ENCODE measurements at places on chromosomes 4 and X.

- no peak for DNase-seq
Measured at GRCh38 chr4:90528551-90528950, 401.4 kb downstream of the CCSER1 start.

DNA sequence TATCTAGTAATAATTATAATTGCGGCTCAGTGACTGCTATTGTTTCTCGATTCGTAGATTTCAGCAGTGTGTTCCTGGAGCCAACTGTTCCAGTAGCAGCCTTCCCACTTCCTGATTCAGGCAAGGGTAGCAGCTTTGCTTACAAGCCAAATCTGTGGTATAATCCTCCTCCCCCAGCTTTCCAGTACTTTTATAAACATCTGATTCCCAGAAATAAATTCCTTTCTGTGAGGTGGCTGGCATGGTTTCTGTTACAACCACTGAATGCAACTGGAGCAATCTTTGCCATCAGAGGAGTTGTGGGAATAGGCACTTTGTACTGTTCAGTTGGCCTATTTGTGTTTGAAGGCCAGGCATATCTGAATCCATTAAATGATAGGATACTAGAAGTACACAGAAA is 80.0 kb downstream of the GLRA3 start:
- no peak for DNase-seq

DNA sequence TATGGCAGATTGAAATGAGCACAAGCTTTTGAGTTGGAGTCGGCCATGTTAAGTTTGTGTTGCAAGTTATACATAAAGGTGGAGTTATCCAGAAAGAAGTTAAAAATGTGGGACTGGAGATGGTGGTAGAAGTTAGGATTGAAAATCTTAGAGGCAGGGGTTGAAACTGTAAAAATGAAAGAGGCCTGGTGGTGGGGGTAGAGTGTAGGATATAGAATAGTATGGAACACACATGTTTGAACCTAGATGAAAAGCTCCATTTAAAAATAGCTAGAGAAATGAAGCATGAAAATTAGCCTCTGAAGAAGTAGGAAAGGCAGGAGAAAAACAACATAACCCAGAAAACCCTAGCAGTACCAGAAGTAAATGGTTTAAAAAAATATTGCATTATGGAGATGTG is 131.8 kb upstream of the ENPEP start:
- DNase-seq = no peak

GRCh38 chrX:49019599-49020249 is 17.7 kb upstream of the GRIPAP1 start:
- DNase-seq = no peak

DNA sequence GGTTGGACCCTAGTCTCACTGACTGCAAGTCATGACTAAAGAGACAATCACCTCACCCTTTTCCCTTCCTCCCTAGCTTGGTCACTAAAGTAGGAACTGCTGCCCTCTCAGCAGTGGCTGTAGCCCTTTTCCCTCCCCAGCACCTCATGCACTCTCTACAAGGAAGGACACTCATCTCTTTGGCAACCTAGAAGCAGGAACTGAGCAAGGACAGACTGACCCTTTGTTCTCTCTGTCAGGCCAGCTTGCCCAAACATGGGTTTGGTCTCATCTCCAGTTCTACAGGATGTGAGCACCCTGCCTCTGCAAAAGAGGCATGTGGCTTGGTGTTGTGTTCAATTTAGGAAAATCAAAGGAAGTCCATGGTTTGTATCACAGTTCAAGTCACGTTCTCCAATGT is 15.8 kb downstream of the LEF1 start:
- no peak for DNase-seq

DNA sequence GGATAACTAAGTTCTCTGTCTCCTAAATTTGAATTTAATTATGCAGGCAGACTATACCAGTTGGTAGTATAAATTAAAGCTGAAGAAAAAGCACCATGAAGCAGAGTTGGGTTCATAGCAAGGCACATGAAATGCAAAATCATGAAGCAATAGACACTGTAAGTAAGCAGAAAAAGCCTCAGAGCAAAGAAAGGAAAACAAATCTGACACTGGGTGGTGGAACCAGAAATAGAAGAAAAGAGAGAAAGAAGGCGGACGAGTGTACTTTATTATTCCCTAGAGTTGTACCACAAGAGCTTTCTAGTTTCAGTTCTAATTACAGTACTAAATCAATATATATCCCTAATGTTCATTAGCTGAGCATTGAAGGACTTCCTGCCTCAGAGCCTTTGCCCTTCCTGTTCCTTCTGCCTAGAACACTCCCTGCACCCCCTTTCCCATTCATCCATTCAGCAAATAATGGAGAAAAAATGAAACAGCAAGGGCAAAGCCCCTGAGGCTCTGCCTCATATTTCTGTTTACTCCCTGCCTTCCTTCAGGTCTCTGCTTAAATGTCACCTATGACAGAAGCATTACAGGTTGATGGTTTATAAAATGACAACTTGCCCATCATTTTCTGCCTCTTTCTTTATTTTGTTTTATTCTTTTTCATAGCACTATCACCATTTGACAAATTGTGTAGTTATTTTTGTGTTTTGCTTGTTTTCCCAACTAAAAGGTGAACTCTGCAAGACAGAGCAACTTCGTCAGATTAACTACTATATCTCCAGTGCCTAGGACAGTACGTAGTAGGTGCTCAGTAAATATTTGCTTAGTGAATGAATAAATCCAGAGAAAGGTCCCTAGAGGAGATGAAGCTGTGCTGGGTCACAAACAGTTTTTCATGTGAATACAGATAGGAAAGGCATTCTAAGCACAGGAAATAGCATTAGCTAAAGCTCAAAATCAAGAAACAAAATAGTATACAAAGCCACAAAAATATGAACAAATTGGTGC is 154.0 kb upstream of the RASGEF1B start:
- DNase-seq = peak; percentile 16

- DNase-seq = no peak
Measured at GRCh38 chr4:2075171-2075986, 16.3 kb downstream of the NAT8L start.

GRCh38 chrX:34299451-34299967 is 167.4 kb upstream of the FAM47A start:
- no peak for DNase-seq

GRCh38 chr4:173217727-173218126 is 49.1 kb downstream of the GALNT7 start:
- DNase-seq = no peak

DNA sequence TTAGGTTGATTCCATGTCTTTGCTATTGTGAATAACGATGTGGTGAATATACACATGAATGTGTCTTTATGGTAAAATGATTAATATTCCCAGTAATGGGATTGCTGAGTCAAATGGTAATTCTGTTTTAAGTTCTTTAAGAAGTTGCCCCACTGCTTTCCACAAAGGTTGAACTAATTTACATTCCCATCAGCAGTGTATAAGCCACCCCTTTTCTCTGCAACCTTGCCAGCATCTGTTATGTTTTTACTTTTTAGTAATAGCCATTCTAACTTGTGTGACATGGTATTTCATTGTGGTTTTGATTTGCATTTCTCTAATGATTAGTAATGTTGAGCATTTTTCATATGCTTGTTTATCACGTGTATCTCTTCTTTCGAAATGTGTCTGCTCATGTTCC is 503.3 kb downstream of the PCDH18 start:
- DNase-seq = no peak

GRCh38 chrX:99798936-99799335 is 611.1 kb downstream of the PCDH19 start:
- no peak for DNase-seq

GRCh38 chrX:28591542-28591941 is 4.3 kb downstream of the IL1RAPL1 start:
- no peak for DNase-seq

- DNase-seq = no peak
Measured at GRCh38 chr4:33543941-33544450, 2700.3 kb downstream of the ARAP2 start.

- DNase-seq = no peak
Measured at GRCh38 chr4:95059663-95060062, 301.9 kb downstream of the BMPR1B start.

DNA sequence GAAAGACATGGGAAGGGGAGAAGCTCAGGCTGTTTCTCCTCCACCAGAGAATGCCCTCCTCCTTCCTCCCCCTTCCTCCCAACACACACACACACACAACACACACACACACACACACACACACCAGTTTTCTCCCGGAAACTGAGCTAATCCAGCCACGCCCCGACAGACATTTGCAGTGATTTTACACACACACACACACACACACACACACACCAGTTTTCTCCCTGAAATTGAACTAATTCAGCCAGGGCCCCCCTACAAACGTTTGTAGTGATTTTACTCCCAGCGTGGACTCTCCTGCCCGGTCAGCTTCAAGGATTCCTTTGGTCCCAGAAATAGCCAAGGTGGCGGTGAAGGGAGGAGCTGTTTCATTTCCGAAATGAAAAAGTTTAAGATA is 32.9 kb upstream of the STX18 start:
- peak; percentile 8 for DNase-seq

DNA sequence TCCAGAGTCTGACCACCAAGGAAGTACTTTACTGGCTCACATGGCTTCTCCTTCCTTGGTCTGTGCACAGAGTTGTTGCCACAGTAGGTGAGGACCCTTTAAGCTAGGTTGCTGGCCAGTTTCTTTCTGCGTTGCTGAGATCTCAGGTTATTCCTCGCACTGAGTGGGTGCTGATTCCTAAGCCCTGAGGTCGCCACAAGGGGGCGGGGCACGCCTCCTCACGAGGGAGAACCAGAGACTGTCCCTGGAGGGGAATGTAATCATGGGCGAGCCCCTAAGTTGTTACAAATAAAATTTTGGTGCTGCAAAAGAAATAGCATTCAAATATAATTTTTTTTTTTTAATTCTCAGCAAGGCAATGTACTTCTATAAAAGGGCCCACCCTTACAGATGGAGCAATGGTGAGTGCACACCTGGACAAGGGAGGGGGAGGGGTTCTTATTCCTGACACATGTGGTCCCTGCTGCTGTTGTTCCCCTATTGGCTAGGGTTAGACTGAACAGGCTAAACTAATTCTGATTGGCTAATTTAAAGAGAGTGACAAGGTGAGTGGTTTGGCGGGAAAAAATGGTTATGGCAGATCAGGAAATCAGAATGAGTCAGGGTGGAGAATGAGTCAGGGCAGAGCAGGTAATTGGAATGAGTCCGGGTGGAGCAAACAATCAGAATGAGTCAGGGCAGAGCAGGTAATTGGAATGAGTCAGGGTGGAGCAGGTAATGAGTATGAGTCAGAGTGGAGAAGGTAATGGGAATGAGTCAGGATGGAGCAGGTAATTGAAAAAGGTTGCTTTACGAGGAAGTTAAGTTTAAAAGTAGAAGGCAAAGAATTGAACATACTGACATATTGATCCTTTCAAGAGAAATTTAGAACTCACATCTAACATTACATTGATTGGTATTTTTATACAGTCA is 107.5 kb downstream of the VSIG4 start:
- no peak for DNase-seq

DNA sequence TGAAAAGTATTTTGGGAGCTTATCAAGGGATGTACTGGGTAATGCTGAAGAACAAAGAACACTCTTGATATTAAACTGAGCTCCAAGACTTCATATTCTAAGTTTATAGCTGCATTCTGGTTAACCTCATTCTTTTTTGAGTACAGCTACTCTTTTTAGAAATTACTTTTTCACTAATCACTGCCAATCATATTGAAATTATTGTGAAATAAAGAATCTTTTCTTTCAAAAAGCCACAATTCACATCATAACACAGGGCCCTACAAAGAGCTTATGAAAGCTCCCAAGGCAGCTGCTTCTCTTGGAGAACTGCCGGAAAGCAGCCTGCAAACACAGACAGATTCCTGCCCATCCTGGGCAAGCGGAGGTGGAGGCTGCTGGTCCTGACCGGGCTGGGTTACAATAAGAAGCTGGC is 121.4 kb downstream of the RNF150 start:
- no peak for DNase-seq

GRCh38 chrX:68114573-68115129 is 318.6 kb downstream of the OPHN1 start:
- DNase-seq = no peak

- no peak for DNase-seq
Measured at GRCh38 chr4:180101348-180102083, 2141.7 kb upstream of the TENM3 start.

DNA sequence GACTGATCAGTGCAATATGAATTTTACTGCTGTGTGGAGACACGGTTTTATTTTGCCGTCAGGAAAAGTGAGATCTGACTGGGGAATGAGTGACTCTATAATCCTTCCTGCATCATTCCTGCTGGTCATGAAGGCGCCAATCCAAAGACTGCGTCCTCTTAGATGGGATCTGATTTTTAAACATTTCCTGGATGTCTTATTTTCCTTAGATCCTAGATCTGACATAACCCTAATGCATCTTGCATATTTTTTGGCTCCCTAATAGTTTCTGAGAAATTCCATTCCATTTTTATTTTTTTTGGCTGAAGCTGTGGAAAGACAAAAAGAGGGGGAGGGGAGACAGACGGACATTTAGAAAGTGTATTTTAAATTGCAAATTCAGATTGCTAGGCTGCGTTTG is 454.9 kb upstream of the FAT1 start:
- DNase-seq = no peak

DNA sequence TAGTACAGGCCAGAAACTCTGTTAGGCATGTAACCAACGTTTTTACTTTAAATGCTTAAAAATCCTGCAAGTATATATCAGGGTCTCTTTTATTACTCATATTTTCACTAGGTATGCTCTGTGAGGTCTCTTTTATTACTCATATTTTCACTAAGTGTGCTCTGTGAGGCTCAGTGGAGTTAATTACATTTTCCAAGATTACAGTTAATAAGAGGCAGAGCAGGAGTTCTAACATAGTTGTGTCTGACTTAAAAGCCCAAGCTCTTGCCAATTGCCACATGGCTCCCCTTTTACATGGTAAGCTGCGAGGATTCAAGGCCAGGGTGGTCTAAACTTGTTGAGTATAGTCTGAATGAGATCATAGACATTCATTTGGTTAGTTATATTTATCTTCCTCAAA is 81.0 kb upstream of the ARMCX2 start:
- DNase-seq = no peak

DNA sequence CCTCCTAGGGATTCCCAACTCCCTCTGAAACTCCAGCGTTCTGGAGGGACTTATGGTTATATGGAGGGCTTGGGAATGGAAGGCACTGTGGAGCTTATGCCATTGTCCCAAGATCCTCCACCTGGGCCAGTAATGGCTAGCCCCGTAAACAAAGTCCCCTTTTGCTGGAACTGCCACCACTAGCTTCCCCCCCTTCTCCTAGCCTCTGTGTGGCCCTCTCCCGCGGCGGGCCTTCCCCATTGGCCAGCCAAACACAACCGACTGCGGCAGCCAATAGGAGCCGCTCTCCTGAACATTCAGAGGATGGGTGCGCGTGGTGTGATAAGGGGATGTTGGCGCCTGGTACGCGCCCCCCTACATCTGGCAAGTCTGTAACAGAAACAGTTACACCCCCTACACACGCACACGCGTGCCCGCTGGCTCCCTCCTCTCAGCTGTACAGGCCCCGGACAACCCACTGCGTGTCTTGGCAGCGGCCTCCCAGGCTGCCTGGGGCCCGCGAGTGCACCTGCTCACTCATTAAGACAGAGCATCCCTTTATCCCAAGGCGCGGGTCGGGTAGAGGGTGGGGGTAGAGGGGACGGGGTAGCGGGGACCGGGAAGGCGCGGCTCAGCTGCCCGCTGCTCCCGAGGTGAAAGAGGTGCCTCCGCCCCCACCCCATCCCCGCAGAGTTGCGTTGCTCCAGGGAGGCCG is 863 bp upstream of the RAB33A start:
- DNase-seq = peak; percentile 90
